CD8-positive, alpha-beta memory T cell (primary cell): ENCODE measurements at places on chromosomes 6 and 20. TPM values are rescaled to one million over a fixed set of nuclear protein-coding genes. Genes with fewer than 3 reads are reported as not detected.
A peak's percentile ranks its signal among the peaks of the same experiment; 100 is the strongest.

- no peaks in the 10 kb centered on the region for H3K4me1 ChIP-seq
- H3K27ac ChIP-seq = no peak overlapping the region
- H3K27me3 ChIP-seq = no peaks in the 10 kb centered on the region
- peak overlapping the region; percentile 48 for H3K4me3 ChIP-seq
- no peaks in the 10 kb centered on the region for H3K36me3 ChIP-seq
Measured at GRCh38 chr6:37535428-37535758, 35.7 kb upstream of the CCDC167 start.

DNA sequence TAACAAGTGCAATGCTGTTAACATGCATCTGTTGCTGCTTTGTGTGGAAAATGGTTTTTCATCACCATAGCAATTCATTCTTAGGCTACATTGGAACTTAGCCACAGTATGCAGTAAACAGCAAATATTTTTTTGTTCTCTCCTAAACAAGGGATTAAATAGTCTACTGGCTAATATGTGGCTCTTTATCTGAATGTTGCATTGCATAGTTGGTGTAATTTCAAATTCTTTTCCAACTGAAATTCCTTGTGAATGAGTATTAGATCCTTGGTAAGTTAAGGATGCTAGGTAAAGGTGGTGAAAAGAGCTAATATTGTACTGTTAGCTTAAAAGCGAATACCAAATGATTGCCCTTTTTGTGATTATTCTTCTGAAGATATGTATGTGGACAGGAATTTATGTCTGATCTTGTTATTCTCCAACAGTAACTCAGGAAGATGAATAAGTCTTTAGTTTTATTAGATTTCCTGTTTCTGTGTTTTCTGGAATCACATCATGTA is 958 bp downstream of the MLIP start:
- H3K4me3 ChIP-seq = no peak overlapping the region
- no peaks in the 10 kb centered on the region for H3K27me3 ChIP-seq
- no peak overlapping the region for H3K27ac ChIP-seq
- H3K4me1 ChIP-seq = no peaks in the 10 kb centered on the region
- no peak for DNase-seq
- H3K36me3 ChIP-seq = no peaks in the 10 kb centered on the region

The WFDC10B gene
- not detected for polyA plus RNA-seq

DNA sequence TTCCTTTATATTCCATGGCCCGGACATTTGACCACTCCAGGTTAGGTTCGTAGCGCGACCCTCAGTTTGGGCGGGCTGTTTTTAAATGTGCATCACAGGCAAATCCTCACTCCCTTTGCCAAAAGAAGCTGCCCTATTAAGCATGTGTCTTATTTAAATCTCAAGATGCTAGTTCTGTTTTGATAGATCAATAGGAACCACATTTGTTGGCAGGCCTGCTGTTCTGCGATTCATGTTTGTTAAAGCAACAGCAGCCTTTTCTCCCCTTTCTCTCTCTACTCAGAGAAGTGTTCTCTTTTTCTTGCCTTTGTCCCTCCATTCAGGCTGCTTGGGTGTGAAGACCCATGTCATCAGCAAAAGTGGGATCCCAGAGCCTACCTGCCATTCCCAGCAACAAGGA is 212.0 kb upstream of the SSTR4 start:
- no peak for DNase-seq
- no peaks in the 10 kb centered on the region for H3K36me3 ChIP-seq
- H3K27ac ChIP-seq = no peak overlapping the region

DNA sequence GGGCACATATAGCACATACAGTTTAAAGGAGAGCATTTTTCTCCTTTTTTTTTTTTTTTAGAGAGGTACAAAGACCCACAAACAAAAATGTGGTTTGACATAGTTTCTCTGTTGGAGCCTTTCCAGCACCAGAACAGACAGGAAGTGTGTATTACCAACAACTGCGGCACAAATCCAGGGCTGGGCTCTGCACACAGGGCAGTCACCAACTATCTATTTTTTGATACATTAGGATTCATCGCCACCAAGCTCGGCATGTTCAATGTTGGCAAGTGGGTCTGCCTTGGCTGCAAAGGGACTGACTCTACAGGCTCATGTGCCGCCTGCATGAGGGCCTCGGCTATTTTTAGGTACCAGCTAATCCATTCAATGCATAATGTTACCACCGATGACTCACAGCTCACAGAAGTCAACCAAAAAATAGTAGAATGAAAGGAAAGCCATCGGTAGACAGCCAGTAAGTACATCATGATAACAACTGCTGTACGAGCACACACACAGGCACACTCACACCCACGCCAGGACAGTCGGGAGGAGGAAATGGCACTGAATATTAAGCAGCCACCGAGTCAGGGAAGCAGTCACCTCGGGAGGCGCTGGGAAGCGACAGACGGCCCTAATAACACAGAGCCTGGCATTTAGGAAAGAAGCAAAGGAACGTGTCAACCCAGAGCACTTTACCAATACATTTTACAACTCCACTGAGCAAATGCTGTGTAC is 81.6 kb downstream of the GMPR start:
- no peaks in the 10 kb centered on the region for H3K36me3 ChIP-seq
- peak overlapping the region; percentile 55 for H3K4me3 ChIP-seq
- DNase-seq = peak; percentile 82
- H3K27ac ChIP-seq = peak overlapping the region; percentile 78
- peaks cover 71% of the 10 kb centered on the region for H3K4me1 ChIP-seq

The RAET1E gene
- not detected for polyA plus RNA-seq

The NRSN2 gene
- 1.0 TPM for polyA plus RNA-seq

- DNase-seq = no peak
- peaks cover 25% of the 10 kb centered on the region for H3K27me3 ChIP-seq
- H3K27ac ChIP-seq = no peak within 1 kb of the TSS
- H3K36me3 ChIP-seq = no peaks in the 10 kb centered on the region
- H3K4me1 ChIP-seq = no peaks in the 10 kb centered on the region
Measured at GRCh38 chr6:77463308-77463860, at the start of gene HTR1B. Gene HTR1B, minus strand, starts transcription at chr6:77463491. Its CDS starts 88 bp downstream, at chr6:77463403.

The THBD gene
- polyA plus RNA-seq = not detected

DNA sequence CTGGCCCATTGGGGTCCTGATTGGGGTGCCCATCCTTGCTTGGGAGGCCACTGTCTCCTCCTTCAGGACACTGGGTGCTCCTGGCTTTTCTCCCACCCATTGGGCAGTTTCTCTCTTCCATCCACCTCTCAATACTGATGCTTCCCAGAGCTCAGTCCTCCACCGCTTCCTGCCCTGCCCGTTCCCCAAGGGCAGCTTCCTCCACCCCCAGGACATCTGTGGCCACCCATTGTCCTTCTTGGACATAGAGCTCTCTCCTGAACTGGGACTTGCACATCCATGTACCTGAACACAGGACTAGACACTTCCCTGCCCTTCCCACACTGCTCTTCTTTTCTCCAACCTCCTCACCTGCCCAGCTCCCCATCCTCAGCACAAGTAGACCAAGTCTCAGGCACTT is 69.4 kb upstream of the NNAT start:
- no peak overlapping the region for H3K4me3 ChIP-seq
- no peak for DNase-seq
- no peaks in the 10 kb centered on the region for H3K4me1 ChIP-seq
- no peaks in the 10 kb centered on the region for H3K36me3 ChIP-seq
- no peaks in the 10 kb centered on the region for H3K27me3 ChIP-seq
- no peak overlapping the region for H3K27ac ChIP-seq

The CRISP3 gene
- not detected for polyA plus RNA-seq

DNA sequence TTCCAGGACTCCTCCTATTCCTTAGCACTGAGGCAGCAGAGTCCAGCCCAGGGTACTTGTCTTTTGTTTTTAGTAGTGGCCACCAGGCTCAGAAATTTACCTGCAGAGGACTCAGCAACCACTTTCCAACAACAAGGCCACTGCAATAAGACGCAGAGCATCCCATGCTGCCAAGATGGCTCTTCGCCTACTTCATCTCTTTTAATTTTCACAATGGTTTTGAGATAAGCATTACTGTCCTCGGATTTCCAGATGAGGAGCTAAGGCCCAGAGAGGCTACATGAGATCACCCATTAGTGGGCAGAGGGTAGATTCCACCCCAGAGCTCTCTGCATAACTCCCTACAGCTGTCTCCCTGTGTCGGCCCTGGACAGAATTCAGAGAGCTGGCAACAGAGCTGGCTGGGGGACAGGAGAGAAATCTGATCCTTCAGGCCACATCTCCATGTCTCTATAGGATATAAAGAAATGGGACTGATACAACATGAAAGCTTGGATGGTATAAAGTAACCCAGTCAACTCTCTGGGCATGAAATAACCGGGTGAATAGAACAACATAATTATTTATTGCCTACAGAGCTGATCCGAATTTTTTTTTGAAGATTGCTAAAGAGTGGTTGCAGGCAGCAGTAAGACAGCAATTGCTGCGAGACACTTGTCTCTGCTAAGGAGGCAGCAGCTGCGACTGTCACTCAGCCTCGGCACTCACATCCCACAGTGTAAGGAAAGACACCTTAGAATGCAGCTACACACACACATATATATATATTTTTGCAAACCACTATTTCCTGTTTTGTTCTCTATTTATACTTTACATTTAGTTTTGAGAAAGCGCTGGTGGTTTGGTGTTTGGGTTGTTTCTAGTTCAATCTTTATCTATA is 37.2 kb downstream of the SCML4 start:
- H3K4me3 ChIP-seq = peak overlapping the region; percentile 33
- DNase-seq = peak; percentile 58
- no peaks in the 10 kb centered on the region for H3K36me3 ChIP-seq
- H3K4me1 ChIP-seq = peaks cover 85% of the 10 kb centered on the region
- peak overlapping the region; percentile 9 for H3K27ac ChIP-seq

The GSTA3 gene
- not detected for polyA plus RNA-seq

DNA sequence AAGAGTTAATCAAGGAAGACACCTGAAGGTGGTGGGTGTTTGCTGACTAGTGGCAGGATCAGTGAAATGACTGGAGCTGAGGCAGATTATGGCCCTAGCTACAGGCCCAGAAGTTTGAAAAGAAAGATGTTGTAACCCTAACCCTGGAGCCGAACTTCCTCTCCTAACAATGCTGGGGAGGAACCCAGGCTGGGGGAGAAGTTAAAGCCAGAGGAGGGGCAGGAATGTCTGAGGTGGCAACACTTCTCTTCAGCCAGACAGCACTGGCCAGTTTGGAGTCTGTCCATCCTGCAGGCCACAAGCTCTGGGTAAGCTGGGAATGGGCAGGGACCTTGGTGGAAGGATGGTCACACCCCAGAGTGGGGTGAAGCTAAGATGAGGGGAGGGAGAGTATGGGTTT is at the start of gene LST1:
Gene LST1 (plus strand): TSS at position 270 of the 400 bp plus-strand sequence. CDS start 1,023 bp downstream, outside the sequence.
- H3K4me1 ChIP-seq = peaks cover 74% of the 10 kb centered on the region
- no peak for DNase-seq
- peak within 1 kb of the TSS; percentile 40 for H3K4me3 ChIP-seq
- H3K36me3 ChIP-seq = no peaks in the 10 kb centered on the region
- peak within 1 kb of the TSS; percentile 29 for H3K27ac ChIP-seq
